ENCODE measurements at places on chromosomes 5 and 9. TPM values are rescaled to one million over a fixed set of nuclear protein-coding genes. Genes with fewer than 3 reads are reported as not detected.

ATP10B gene
- total RNA-seq: not detected

MCIDAS gene
- total RNA-seq: not detected

DNA sequence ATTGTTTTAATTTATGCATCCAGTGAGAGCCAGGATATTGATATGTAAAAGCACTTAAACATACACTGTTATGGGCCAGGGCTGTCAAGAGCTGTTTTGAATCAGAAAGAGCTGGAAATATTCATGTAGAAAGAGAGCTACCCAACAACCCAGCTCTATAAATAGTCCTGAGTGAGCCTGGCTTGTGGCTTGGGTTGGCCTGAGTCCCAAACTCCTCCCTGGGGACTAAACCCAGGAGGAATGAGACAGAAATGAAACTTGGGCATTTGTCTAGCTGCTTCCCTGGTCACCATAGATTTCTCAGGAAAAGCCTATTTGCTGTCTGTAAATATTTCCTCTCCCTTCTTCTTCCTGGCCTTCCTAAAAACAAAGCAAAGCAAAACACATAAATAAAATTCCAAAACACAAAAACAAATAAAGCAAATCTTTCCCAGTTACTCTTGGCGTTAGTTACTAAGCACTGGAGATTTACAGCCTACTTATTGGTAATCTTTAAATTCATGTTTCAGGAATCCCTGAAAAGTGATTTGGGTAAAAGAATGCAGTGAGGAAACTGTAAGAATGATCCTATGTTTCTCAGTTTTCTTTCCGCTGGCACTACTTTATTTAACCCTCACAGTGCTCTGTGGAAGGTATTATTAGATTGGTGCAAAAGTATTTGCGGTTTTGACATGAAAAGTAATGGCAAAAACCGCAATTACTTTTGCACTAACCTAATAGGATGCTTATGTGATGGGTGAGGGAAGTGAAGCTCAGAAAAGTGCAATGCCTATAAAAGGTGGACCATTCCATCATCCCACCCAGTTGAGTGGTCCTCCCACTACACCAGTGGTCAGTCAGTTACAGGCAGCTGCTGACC is 111.8 kb downstream of the CARTPT start:
- H3K27me3 ChIP-seq: no peaks in the 10 kb centered on the region
- H3K27ac ChIP-seq: peak overlapping the region; percentile 54
- H3K4me3 ChIP-seq: peak overlapping the region; percentile 46
- H3K4me1 ChIP-seq: peaks cover 21% of the 10 kb centered on the region

- no peak overlapping the region for H3K27ac ChIP-seq
- no peaks in the 10 kb centered on the region for H3K36me3 ChIP-seq
- H3K4me3 ChIP-seq: no peak overlapping the region
- H3K27me3 ChIP-seq: no peaks in the 10 kb centered on the region
- peaks cover 12% of the 10 kb centered on the region for H3K4me1 ChIP-seq
Measured at GRCh38 chr5:83102364-83102980, 25.1 kb downstream of the XRCC4 start.

DNA sequence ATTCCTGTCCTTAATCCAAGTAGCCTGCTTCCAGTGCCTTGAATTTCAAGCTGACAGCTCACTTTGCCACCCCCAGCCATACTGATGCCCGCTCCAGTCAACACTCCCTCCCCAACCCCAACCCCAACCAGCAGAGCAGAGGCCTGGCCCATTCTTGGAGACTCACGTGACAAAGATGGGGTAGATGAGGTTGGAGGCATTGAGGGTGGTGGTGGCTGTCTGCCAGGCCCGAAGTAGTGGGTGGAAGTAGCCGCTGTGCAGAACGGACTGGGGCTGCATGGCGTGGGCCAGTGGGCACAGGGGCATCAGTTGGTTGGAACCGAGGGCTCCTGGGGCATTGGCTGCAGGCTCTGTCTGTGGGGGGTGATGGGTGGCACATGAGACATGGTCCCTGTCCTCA is 7.8 kb downstream of the ALAD start:
- H3K27ac ChIP-seq: no peak overlapping the region
- no peak for DNase-seq
- no peak overlapping the region for H3K4me3 ChIP-seq
- peaks cover under 1% of the 10 kb centered on the region for H3K36me3 ChIP-seq
- no peaks in the 10 kb centered on the region for H3K27me3 ChIP-seq

GRCh38 chr5:10077791-10078545 is 171.7 kb downstream of the ATPSCKMT start:
- peak overlapping the region; percentile 92 for H3K27ac ChIP-seq
- peak; percentile 90 for DNase-seq

DNA sequence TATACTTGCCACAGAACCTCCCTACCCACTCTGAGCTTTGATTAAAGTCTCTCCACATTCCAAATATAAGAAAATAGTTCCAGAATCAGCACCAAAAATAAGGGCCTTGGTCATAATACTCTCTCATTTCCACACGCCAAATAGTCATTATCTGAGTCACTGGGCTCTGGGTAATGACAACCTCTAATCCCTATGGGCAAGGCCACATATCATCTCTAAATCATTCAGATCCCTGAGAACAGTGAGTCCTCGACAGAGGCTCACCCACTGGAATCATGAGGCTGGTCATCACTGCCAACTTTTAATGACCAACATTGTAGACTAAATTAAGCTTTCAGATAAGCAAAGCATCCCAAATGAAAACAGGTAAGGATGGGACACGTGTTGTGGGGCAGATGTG is 28.1 kb downstream of the FAM114A2 start:
- H3K36me3 ChIP-seq: peaks cover 4% of the 10 kb centered on the region
- no peak overlapping the region for H3K4me3 ChIP-seq
- H3K27ac ChIP-seq: no peak overlapping the region
- DNase-seq: peak; percentile 34
- H3K27me3 ChIP-seq: no peaks in the 10 kb centered on the region

- H3K27me3 ChIP-seq: no peaks in the 10 kb centered on the region
- no peak overlapping the region for H3K27ac ChIP-seq
- no peak overlapping the region for H3K4me3 ChIP-seq
- no peaks in the 10 kb centered on the region for H3K4me1 ChIP-seq
- no peak for DNase-seq
- H3K36me3 ChIP-seq: no peaks in the 10 kb centered on the region
Measured at GRCh38 chr9:113301548-113301947, 1.6 kb downstream of the RNF183 start.

DNA sequence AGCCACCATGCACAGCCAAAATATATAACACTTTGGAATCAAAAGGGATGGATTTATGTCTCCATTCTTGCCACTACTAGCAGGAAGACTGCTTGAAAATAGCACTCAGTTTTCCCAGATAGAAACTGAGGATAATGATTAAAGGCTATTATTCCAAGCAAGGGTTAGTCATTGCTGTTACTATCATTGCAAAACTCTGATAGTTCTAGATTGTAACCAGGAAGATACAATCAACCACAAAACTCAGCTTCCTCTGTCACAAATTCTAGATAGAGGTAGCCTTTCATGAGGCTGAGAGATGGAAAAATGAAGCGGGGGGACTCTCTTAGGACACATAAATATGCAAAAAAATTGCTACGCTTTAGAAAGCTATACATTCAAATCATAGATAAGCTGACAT is 3.1 kb downstream of the ANXA1 start:
- peak overlapping the region; percentile 100 for H3K4me3 ChIP-seq
- DNase-seq: peak; percentile 43
- H3K4me1 ChIP-seq: peaks cover 61% of the 10 kb centered on the region

DNA sequence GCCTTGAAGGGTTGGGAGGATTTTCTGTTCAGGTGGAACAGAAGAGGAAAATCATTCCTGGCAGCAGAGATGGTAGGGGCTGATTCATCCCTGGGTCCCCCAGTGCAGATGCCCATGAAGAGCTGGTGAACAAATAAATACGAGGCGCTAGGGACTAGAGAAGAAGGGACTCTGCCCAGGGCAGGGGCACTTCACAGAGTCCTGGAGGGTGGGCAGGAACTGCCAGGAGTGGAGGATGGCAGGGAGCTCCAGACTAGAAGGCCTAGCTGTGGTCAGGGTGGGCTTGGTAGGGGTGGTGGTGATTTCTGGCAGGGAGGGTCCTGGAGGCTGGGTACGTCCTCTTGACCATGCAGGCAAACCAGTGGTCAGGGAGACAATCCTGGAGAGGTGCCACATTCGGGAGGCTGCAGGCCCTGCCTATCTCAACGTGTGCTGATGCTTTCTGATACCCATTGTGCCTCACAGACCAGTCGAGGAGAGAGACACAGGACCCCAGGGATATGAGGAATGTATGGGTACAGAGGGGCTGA is 69.9 kb downstream of the CRB2 start:
- no peak for DNase-seq

DNA sequence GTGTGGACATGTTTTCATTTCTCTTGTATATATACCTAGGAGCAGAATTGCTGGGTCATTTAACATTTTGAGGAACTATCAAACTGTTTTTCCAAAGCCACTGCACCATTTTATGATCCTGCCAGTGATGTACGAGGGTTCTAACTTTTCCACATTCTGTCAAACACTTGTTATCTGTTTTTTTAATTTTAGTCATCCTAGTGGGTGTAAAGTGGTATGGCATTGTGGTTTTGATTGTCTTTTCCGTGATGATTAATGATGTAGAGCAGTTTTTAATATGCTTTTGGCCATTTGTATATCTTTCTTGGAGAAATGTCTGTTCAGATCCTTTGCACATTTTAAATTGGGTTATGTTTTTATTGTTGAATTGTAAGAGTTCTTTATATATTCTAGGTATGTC is 107.0 kb downstream of the MELK start:
- no peaks in the 10 kb centered on the region for H3K4me1 ChIP-seq
- H3K36me3 ChIP-seq: peaks cover 20% of the 10 kb centered on the region
- no peak overlapping the region for H3K4me3 ChIP-seq
- DNase-seq: no peak

- no peaks in the 10 kb centered on the region for H3K27me3 ChIP-seq
- no peak for DNase-seq
- no peaks in the 10 kb centered on the region for H3K4me1 ChIP-seq
- no peak overlapping the region for H3K27ac ChIP-seq
Measured at GRCh38 chr9:81092057-81092456, 597.3 kb downstream of the TLE1 start.

DNA sequence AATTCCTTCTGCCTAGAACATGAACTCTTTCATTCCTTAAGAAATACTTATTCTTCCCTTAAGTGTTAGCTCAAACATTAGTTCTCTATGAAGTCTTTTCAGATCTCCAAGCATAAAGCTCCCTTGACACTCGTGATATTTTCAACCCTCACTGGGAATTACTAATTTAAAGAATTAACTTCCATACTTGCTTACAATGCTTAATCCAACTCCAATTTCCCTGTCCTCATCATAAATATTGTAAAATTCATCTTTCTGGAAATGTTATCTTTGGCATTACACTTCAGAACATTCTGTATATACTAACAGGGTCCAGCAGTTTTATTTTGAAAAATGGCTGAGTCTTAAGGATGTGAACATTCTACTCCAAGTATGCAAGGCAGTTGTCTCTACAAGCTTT is 7.2 kb downstream of the STARD4 start:
- H3K4me1 ChIP-seq: peaks cover 12% of the 10 kb centered on the region
- H3K4me3 ChIP-seq: no peak overlapping the region
- no peak for DNase-seq
- no peaks in the 10 kb centered on the region for H3K27me3 ChIP-seq
- peaks cover 6% of the 10 kb centered on the region for H3K36me3 ChIP-seq
- H3K27ac ChIP-seq: no peak overlapping the region

GRCh38 chr5:150302301-150303069 is at the start of gene ARSI:
TSS of gene ARSI (minus strand) at chr5:150302905. CDS start at chr5:150302373, 532 bp downstream.
- H3K4me3 ChIP-seq: peak within 1 kb of the TSS; percentile 68
- no peak within 1 kb of the TSS for H3K27ac ChIP-seq
- DNase-seq: peak; percentile 76
- H3K36me3 ChIP-seq: no peaks in the 10 kb centered on the region
- no peaks in the 10 kb centered on the region for H3K27me3 ChIP-seq

DNA sequence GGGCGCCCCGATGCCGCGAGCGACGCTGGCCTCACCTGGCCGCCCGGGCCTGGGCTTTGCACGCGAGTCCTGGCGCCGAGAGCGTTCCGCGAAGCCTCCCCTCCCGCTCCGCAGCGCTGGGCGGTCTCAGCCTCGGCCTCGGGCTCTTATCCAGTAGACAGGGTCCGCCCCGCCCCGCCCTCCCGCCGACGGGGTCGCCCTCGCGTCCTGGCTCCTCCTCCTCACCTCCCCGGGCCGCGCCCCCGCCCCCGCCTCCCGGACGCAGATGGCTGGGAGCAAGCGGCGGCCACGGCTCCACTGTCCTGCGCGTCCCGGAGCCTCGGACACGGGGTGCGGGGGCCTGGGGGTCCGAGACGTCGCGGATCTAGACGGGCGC is at the start of gene SLC6A3:
SLC6A3 (minus strand) TSS at position 128 of the 376 bp plus-strand sequence. CDS start 2,243 bp downstream, outside the sequence.
- no peak within 1 kb of the TSS for H3K27ac ChIP-seq
- H3K4me3 ChIP-seq: no peak within 1 kb of the TSS
- no peaks in the 10 kb centered on the region for H3K36me3 ChIP-seq
- H3K4me1 ChIP-seq: no peaks in the 10 kb centered on the region
- no peak for DNase-seq
- H3K27me3 ChIP-seq: peaks cover 44% of the 10 kb centered on the region

DNA sequence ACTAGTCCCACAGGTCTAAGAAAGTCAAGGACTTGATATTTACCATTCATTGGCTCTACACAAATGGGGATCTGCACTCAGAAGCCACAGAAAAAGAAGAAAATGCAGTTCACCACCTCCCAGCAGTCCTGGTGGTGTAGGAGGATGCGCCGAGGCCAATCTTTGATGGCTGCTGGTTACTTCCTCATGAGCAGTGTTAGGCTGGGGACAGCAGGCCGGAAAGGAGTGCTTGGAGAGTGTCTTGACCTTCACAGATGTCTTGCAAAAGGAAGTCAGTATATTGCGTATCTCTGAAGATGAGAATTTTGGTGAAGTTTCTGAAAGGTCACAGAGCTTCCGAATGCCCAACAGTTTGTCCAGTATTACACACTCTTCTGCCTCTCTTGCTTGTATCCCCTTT is 597.0 kb downstream of the EBF1 start:
- H3K27ac ChIP-seq: no peak overlapping the region
- no peaks in the 10 kb centered on the region for H3K27me3 ChIP-seq
- DNase-seq: no peak
- no peaks in the 10 kb centered on the region for H3K36me3 ChIP-seq

DNA sequence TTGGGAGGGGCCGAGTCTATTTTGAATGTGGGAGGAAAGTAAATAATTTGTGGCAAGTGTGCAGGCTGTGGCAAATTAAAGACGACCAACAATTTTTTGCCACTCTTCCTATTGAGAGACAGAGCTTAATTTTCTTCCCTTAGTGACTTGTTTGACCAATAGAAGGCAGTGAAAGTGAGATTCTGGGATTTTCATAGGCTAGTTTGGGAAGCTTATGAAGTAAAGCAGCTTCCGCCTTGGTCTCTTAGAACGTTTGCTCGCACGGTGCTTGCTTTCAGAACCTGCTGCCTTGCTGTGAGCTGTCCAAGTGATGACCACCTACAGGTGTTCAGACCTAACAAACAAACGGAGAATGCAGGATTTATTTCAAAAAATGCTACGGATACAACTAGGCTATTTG is 6.7 kb upstream of the OR1N2 start:
- H3K27ac ChIP-seq: no peak overlapping the region
- no peak overlapping the region for H3K4me3 ChIP-seq

GRCh38 chr9:125407432-125407973 is 145.9 kb downstream of the GAPVD1 start:
- H3K27me3 ChIP-seq: no peaks in the 10 kb centered on the region
- no peak overlapping the region for H3K27ac ChIP-seq
- DNase-seq: no peak
- H3K4me1 ChIP-seq: no peaks in the 10 kb centered on the region
- peak overlapping the region; percentile 73 for H3K4me3 ChIP-seq

Data from GM23248 (cell line).